ENCODE measurements at places on chromosomes 7 and 10. TPM values are rescaled to one million over a fixed set of nuclear protein-coding genes. Genes with fewer than 3 reads are reported as not detected.
A peak's percentile ranks its signal among the peaks of the same experiment; 100 is the strongest.

- no peak for DNase-seq
These were observed 88.7 kb downstream of the MAD1L1 start for GRCh38 chr7:2143981-2144595.

DNA sequence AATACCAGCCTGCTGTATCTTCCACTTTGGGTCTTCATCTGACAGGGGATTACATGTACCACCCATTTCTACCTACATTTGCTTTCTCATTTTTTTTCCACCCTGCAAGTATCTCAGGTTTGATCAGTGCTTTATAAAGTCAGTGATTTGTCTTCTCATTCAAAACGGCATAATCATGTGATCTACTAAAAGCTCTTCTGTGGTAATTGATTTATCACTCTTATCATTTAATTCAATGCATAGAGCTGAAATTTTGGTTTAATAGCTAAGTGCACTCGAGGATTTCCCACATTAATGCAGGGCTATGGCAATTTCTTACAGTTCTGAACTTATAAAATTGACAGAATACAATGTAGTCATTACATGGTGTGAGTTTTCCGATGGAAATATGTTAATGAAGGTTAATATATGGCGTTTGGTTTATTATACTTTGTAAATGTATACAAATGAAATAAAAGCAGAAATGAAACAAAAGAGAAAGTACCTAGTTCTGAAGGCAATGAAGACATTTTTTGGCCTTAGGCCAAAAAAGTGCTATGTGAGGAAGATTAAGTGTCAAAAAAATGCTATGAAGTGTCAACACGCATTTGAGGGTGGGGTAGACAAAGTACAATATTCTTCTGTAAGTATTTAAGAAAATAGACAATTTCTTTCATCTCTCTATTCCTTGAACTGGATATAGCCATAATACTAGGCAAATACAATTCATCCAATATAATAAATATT, 457.3 kb downstream of the ETV1 start:
- no peak for DNase-seq

DNA sequence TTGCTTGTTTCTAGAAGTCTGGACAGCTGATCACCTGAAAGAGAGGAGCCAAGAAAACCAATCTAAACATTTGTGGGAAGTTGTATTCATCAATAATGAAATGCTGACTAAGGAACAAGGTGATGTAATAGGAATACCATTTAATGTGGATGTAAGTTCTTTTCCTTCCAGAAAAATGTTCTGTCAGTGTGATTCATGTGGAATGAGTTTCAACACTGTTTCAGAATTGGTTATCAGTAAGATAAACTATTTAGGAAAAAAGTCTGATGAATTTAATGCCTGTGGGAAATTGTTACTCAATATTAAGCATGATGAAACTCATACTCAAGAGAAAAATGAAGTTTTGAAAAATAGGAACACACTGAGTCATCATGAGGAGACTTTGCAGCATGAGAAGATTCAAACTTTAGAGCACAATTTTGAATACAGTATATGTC, 39.8 kb upstream of the ZNF37A start:
- DNase-seq = peak; percentile 20

DNA sequence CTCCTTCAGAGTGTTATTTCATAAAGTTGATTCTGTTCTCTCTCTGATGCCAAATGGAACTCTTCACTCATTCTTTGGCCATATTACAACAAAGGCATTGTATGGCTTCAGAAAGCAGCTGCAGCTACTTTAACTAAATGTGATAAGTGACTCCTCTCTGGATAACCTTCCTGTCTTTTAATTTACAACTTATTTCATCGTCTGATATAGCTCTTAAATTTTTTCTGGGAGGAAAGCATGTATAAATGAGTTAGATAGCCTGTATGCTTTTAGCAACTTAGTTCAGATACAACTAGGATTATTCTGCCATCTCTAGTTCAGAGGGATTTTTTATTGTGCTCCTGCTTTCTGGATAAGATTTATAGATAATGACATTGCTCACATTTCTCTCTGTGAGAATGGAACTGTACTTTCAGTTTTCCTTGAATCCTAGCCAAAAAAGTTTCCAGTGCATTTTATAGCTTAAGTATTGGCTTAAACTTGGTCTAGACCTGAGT, 57.5 kb downstream of the KLHDC10 start:
- DNase-seq = peak; percentile 73

GRCh38 chr7:105896407-105896911, 20.1 kb upstream of the ATXN7L1 start:
- peak; percentile 20 for DNase-seq

DNA sequence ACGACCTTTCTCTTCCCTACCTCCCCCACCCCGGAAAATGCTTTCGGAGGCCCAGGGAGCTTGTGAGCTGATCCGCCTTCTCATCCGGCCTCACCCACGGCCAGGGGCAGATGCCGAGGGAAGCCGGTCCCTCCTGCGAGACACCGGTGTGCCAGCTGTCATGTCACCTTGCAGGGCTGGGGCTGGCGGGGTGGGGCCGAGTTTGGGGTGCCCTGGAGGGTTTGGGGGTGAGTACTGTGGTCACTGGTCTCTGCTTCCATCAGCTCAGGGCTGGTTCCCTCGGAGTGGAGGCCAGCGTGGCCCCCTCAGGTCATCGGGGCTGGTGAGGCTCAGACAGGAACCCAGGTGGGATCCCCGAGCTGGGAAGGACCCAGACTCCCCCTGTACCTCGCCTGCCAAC, 48.7 kb downstream of the RCC1L start:
- DNase-seq = no peak

GRCh38 chr10:60719721-60720120, 58.6 kb upstream of the CDK1 start:
- DNase-seq = no peak

The SPDYE8 gene
- polyA plus RNA-seq = 0.30 TPM

The ACTL6B gene
- not detected for polyA plus RNA-seq

The OR2A42 gene
- 0.31 TPM for polyA plus RNA-seq

The TDRD1 gene
- polyA plus RNA-seq = 0.33 TPM

The GPR37 gene
- 18.1 TPM for polyA plus RNA-seq

The ECHDC3 gene
- polyA plus RNA-seq = 5.3 TPM

Data from muscle of back (tissue), 13 donors.